GM12864 (cell line): ENCODE measurements at places on chromosomes 7 and 10.

GRCh38 chr7:135709508-135709907 is 18.5 kb downstream of the SLC13A4 start:
- no peak for DNase-seq

GRCh38 chr7:69814421-69814962 is 216.2 kb downstream of the AUTS2 start:
- no peak for DNase-seq

GRCh38 chr7:151472644-151473380 is 32.9 kb upstream of the CRYGN start:
- DNase-seq, result peak; percentile 56

GRCh38 chr10:103818105-103818504 is 37.3 kb downstream of the SH3PXD2A start:
- DNase-seq, result no peak

GRCh38 chr7:418636-419280 is 100.9 kb downstream of the PDGFA start:
- no peak for DNase-seq

DNA sequence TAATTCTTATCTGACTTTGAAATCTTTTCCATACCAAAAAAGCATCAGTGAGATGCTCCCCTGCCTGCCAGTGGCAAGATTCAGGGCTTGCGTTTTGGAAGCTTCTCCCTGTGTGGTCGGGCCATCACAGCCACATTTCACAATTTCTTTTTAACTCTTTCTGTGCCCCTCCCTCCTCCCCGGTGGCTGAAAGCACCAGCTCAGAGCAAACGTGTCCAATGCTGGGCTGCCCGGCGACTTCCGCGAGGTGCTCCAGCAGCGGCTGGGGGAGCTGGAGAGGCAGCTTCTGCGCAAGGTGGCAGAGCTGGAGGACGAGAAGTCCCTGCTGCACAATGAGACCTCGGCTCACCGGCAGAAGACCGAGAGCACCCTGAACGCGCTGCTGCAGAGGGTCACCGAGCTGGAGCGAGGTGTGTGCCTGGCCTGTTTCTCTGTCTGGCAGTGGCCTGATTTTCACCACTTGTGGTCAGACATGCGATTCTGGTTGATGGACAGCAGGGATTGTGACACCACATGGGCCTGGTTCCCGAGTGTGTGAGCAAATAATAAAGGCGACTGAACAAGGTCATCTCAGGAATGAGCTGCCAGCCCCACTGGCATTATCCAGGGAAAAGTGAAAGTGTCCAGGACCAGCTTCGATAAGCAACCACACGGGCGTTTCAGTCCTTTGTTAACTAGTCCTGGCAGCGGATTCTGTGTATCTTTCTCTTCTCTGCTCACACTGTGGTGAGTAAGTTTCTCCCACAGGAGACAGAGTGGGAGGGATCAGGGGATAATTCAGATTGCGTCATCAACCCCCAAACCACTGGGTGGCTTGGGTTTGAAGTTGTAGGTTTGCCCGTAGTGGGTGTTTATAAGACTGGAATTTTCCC is 2.6 kb downstream of the NPTX2 start:
- no peak for DNase-seq

- no peak for DNase-seq
Observed at GRCh38 chr10:29257106-29257783, 31.6 kb upstream of the LYZL1 start.

GRCh38 chr7:44581879-44582603 is at the start of gene TMED4:
Gene TMED4, minus strand, starts transcription at chr7:44582231. Its CDS starts 25 bp downstream, at chr7:44582206.
- DNase-seq, result peak; percentile 96

- peak; percentile 33 for DNase-seq
Observed at GRCh38 chr7:20064974-20065862, 152.0 kb downstream of the MACC1 start.

GRCh38 chr10:102299873-102300272 is 54.5 kb downstream of the GBF1 start:
- no peak for DNase-seq

- no peak for DNase-seq
Observed at GRCh38 chr10:3255075-3255474, 82.5 kb upstream of the PITRM1 start.

DNA sequence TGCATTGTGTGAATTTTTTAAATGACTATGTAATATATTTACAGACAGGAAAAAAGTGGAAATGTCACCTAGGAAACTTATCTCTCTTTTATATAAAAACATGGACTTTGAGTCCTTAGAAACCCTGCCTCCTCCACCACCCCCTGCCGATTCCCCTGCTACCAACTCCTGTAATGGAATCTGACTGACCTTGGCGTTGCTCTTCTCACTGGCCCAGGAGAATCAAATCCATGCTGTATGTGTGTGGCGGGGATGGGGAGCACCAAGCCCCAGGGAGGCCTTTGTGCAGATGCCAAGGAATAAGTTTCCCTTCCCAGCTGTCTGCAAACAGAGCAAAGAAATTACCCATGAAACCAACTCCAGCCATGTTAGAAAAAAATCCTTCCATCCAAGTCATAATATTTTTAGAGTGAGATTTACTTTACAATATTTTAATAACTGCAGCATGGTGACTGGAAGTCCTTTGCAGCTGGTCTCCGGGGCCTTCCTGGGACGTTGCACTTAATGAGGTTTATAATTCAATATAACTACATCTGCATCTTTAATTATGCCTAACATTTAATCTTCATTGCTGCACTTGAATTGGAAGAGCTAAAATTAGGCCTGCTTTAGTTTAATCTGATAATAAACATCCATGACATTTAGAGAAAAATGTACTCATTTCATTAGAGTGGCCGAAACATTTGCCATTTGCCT is 111.4 kb upstream of the CACUL1 start:
- no peak for DNase-seq

- DNase-seq, result no peak
Observed at GRCh38 chr10:91690412-91690811, 57.5 kb upstream of the PPP1R3C start.

GRCh38 chr7:45021604-45022296 is 21.7 kb downstream of the CCM2 start:
- DNase-seq, result no peak

- DNase-seq, result no peak
Observed at GRCh38 chr7:50335795-50336754, 31.6 kb downstream of the IKZF1 start.

DNA sequence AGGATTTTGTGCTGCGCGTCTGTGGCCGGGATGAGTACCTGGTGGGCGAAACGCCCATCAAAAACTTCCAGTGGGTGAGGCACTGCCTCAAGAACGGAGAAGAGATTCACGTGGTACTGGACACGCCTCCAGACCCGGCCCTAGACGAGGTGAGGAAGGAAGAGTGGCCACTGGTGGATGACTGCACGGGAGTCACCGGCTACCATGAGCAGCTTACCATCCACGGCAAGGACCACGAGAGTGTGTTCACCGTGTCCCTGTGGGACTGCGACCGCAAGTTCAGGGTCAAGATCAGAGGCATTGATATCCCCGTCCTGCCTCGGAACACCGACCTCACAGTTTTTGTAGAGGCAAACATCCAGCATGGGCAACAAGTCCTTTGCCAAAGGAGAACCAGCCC is 3.3 kb downstream of the PIK3CG start:
- no peak for DNase-seq

- DNase-seq, result no peak
Observed at GRCh38 chr7:22653951-22654350, 73.0 kb upstream of the IL6 start.

DNA sequence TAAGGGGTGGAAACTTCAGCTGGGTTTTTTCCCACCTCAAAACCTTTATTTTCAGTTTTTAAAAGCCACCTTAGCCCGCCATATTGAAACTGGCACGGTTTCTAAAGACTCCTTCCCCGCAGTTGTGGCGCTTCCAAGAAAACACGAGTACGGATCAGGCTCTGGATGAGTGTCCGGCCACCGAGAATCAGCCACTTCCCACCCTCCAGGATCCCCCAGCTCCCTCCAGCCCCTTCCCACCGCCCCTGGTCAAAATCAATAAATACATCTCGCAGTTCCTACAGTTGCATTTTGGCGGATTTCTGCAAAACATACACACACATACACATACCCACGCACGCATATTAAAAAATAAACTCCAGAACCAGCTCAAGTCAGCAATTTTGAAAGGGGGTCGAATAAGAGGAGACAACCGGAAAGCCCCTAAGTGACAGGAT is 1.1 kb downstream of the SFMBT2 start:
- no peak for DNase-seq

DNA sequence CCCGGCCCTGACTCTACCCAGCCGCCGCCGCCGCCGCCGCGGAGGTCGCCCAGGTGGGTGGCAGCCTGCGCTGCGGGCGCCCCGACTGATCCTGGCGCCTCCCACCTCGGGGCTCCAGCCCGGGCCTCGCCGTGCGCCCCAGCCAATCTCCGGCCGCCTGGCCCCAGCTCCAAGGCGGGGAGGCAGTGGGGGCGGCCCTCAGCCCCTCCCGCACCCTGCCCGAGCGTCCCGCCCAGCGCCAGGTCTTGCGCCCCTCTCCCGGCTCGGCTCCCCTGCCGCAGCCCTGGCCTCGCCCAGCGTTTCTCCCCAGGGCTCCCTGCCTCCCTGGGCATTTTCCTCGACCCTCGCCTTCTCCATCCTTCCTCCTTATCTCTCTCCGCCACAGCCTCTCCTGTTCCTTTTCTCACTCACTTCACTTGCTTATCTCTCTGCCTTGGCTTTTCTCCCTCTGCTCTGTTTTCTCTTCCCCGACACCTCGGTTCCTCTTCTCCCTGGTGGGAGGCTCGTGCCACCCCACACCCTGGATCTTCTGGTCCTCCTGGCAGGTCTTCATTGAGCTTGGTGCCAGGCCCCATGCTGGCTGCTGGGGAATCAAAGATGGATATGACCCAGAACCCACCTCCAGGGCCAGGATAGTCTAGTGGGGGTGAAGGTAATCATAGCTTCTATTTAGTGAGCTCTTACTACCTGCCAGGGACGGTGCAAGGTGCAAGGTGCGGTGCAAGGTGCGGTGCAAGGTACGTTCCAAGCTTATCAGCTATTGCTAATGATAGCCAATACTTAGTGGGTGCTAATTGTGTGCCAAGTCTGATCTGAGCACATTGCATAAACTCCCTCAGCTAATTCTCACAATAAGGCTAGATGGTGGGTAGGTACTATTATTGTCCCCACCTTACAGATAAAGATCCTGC is at the start of gene SFRP5:
Gene SFRP5 (minus strand): TSS at position 87 of the 911 bp plus-strand sequence. CDS start 166 bp downstream, outside the sequence.
- DNase-seq, result no peak

DNA sequence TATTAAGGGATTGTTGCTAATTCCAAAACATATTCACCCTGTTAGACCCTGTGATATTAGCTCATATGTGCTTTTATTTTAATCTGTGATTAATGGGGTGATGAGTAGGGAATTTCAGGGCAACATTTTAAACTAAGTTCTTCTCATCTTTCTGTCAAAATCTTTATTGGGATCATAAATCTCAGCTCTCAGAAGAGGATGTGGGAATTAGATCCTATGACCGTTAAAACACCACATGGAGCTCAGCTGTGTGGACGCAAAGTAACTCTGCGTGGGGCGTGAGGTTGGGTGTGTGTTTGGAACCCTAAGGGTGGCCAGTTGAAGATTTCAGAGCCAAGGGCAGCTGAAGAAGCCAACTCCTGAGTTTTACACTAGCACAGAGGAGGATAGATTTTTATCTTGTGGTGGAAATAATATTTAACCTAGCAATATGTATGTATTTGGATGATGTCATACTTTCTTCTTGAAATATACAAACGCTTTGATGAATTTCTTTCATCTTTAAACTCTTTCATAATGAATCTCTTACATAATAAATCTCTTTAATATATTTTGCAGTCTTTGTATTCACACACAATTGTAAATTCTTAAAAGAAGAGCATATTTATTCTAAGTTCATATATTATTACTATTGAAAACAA is 64.4 kb downstream of the EPDR1 start:
- DNase-seq, result no peak

DNA sequence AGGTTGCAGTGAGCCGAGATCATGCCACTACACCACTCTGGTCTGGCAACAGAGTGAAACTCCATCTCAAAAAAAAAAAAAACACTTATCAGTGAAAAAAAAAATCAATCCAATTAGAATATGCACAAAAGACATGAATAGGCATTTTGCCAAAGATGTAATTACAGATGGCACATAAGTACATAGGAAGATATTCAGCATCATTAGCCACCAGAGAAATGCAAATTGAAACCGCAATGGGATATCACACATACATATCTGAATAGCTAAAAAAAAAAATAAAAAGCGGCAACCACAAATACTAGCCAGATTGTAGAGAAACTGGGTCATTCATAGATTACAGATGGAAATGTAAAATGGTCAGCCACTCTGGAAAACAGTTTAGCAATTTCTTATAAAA is 1310.8 kb downstream of the XPNPEP1 start:
- DNase-seq, result no peak

- DNase-seq, result no peak
Observed at GRCh38 chr10:86344714-86345161, 21.9 kb downstream of the GRID1 start.

- no peak for DNase-seq
Observed at GRCh38 chr7:92116949-92117348, 17.3 kb downstream of the CYP51A1 start.

GRCh38 chr7:108340856-108341411 is 115.3 kb downstream of the NRCAM start:
- no peak for DNase-seq

GRCh38 chr10:32149252-32149955 is 93.2 kb upstream of the KIF5B start:
- peak; percentile 58 for DNase-seq

- peak; percentile 45 for DNase-seq
Observed at GRCh38 chr10:12656518-12657142, 307.3 kb downstream of the CAMK1D start.

- no peak for DNase-seq
Observed at GRCh38 chr7:91784469-91784868, 96.0 kb downstream of the MTERF1 start.

DNA sequence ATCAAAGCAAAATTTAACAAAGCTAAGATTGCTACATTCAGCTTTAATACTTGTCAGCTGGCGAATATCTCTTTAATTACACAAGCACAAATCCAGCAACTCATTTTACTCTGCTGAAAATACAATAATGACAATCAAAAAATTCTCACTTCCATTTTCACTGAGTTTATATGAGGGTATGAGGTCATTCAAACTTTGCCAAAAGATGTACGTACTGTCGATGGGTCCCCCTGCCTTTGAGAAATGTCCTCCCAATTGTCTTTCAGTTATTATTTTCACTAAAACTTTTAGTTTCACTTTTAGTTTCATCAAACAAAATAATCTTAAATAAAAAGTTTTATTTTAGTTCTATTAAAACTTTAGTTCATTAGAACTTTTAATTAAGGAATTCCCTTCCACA is 159.5 kb upstream of the WDR11 start:
- DNase-seq, result no peak

GRCh38 chr7:135193615-135194081 is 17.7 kb downstream of the WDR91 start:
- DNase-seq, result no peak

DNA sequence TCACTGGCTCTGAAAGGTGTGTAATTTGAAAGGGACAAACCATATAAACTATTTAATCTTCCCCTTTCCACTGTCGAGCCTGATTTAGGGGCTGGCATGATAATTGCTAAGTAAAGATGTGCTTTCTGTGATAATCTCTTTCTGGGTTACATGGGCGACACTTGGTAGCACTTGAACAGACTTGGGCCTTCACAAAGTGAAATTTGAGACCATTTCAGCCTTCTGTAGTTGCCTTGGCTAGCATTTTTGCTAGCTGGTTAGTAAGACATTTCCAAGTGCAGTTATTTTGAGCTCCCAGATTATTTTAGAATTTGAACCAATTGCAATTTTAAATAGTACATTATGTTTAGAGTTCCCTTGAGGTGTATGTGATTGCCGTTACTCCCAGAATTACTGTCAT is 432.7 kb upstream of the GALNT17 start:
- no peak for DNase-seq
